ENCODE measurements at places on chromosomes 2 and 18.

- DNase-seq: peak; percentile 28
These were observed 5.4 kb upstream of the RNF181 start for GRCh38 chr2:85589982-85590791.

DNA sequence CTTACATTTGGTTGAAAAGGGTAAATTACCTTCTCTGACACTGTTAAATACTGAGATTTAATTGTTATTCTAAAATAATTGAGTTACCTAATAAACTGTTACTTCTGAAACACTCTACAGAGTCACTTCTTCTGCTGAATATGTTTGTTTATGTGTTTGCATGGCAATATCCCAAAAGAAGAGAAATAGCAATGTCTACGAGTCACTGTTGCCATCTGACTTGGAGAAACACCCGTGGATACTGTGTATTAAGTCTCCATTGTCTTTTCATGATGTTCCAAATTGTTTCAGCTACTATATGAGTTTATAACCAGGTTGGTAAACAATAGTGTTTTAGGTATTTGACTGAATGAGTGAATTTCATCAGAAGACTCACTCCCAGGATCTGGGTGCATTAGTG, 754.2 kb upstream of the ID2 start:
- DNase-seq: no peak

GRCh38 chr2:32627441-32627813, 423 bp upstream of the TTC27 start:
- DNase-seq: peak; percentile 70

- peak; percentile 72 for DNase-seq
These were observed 3.9 kb downstream of the ANKRD44 start for GRCh38 chr2:197306696-197307040.

DNA sequence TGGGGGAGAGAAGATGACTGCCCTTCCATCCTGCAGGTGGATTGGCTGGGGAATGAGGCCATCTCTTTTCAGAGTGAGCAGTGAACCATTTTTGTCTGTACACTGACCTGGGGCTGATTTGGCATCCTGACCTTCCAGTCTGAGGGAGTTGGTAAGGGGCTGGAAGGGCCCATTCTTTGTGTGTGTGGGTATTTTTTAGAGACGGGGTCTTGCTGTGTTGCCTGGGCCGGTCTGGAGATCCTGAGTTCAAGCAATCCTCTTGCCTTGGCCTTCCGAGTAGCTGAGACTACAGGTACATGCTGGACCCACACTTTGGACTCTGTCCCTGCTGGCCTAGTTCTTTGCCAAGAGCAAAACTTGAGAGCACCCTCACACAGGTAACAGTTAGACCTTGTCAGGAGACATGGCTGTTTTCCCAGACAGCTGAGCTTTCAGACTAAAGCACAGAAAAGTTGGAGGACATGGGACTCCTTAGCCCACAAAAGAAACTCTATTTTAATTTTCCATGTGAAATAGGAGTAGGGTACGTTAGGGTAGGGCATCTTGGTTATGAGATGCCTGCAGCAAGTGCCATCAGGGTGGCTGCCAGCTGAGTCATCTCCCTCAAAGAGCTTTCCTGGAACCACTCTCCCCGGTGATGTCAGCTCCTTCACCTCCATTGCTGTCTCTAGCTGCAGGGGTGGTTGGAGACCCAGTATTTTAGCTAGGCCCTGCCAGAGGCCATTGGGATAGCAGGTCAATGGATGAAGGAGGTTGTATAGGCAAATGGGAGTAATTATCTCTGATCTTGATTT, 60.7 kb downstream of the DGKD start:
- DNase-seq: no peak

DNA sequence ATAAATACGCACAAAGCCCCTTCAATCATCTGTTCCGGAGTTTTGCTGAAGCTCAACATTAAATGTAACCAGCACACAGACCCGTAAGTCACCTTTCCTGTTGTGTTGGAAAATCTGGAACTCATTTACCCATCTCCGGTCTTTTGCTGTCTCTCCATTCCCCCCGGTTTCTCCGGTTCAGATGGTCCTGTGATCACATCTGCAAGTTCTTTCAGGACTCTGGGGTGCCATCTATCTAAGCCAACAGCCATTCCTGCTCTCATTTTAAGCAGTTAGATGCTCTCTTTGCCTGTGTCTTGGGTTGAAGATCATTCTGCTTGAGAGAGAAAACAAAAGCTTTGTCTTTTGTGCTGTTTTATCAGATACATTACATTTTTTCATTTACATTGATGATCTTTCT, 91.7 kb upstream of the TGIF1 start:
- DNase-seq: no peak

DNA sequence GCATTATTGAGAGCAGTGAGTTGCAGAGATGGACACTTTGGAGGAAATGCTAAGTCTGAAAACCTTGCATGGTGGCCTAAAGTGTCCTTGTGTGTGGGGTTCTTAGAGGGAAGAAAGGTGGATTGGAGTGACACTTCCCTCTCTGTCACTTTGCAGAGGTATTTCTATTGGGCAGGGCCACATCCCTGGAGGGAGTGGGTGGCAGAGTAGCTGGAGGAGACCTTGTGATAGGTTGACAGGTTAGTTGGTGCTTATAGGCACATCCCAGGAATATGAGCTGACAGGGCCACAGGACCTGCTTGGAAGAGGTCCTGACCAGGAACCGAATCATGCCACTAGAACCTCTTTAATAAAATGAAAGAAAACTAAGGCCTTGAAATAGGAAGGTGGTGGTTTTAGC, 972 bp upstream of the IGFBP5 start:
- DNase-seq: peak; percentile 56

GRCh38 chr2:118698564-118698963, 148.9 kb downstream of the EN1 start:
- no peak for DNase-seq

DNA sequence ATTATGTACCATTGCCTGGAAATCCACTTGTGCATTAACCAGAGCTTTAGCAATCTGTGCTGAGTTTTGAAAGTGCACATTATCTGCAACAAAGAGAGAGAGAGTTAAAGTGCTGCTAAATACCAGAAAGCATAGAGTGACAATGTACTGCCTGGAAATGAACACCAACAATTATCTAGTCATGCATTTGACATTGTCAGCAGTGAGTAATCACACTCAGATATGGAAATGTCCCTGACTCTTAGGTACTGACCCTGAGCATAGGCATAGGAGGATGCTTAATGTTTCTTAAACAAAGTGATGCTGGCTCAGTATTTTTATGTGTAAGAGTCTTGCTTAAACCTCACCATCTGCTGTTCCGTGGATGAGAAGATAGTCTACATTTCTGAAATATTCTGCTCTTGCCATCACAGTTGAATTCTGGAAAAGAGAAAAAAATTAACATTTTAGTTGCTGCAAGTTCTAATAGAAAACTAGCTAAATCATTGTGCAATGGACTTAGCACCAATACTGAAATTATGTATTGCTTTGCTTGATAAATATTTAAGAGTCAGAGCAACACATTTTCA, 20.8 kb upstream of the GCG start:
- DNase-seq: peak; percentile 4

- DNase-seq: no peak
These were observed 97.4 kb downstream of the ADD2 start for GRCh38 chr2:70670626-70671025.

GRCh38 chr2:110773401-110773921, 41.1 kb downstream of the ACOXL start:
- DNase-seq: no peak

- no peak for DNase-seq
These were observed 24.5 kb upstream of the RAPH1 start for GRCh38 chr2:203559641-203560040.

- DNase-seq: peak; percentile 59
These were observed 651 bp downstream of the STK17B start for GRCh38 chr2:196170606-196171247.

DNA sequence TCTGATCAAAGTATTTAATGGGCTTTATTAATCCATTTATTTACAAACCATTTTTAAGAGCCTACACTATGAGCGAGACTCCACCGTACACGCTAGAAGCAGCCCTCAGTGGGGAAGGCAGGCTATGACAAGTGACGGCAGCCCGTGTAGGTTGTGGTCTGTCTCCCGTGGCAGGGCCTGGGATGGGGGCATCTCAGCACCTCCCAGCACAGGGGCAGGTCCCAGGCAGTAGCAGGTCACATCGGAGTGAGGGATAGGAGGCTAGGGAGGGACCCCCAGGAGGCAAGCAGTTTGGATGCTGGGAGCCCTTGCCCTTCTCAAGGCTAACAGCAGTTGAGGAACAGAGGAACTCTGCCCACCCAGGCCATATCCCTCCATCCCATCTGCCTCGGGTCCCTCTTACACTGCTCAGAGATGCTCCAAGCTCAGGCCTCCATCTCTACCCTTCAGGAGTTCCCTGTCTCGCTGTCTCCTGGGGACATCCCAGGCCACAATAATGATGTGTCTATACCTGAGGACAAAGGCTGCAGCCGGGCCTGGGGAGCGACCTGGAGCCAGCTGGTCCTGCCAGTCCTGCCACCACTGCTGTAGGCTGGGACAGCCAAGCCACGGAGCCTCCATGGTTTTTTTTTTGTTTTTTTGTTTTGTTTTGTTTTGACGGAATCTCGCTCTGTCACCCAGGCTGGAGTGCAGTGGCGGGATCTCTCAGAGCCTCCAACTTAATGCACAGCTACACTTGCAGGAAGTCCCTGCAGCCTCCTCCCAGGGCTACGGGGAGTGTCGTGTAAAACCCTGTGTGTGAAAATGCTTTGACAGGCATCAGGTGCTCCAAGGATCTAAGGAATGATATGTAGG, 92.0 kb downstream of the NDUFA10 start:
- no peak for DNase-seq

- DNase-seq: no peak
These were observed 86.1 kb upstream of the CTAGE1 start for GRCh38 chr18:22503803-22504202.

- DNase-seq: no peak
These were observed 19.8 kb upstream of the SMAD4 start for GRCh38 chr18:51010218-51010617.

- DNase-seq: no peak
These were observed 4.5 kb upstream of the TOGARAM2 start for GRCh38 chr2:28976584-28976983.

DNA sequence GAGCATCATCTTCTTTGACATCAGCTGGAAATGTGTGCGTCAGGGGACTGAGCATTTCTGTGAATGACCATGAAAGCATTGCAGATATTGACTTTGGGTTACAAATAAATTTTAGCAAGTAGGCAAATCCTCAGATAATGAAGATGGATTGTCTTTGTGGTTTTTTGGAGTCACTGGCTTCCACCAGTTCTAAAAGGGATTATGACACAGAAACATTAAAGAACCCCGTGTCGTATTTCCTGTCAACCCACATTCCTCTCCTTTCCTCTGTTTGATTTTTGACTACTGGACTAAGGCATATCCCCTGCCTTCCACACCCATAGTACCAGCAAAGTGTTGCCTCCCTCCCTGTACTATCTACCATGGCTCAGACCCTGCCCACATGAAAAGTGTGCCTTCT, 268.1 kb downstream of the MYO3B start:
- no peak for DNase-seq

GRCh38 chr2:32135409-32135808, 30.3 kb upstream of the SLC30A6 start:
- DNase-seq: peak; percentile 6

- DNase-seq: no peak
These were observed 392.2 kb upstream of the CHST9 start for GRCh38 chr18:27577265-27577664.
